ENCODE measurements at places on chromosomes 12 and 14. TPM values are rescaled to one million over a fixed set of nuclear protein-coding genes. Genes with fewer than 3 reads are reported as not detected.

Gene DYRK4
- 15.5 TPM for total RNA-seq

- DNase-seq, result no peak
Measured at GRCh38 chr12:105377077-105377476, 46.6 kb downstream of the C12orf75 start.

DNA sequence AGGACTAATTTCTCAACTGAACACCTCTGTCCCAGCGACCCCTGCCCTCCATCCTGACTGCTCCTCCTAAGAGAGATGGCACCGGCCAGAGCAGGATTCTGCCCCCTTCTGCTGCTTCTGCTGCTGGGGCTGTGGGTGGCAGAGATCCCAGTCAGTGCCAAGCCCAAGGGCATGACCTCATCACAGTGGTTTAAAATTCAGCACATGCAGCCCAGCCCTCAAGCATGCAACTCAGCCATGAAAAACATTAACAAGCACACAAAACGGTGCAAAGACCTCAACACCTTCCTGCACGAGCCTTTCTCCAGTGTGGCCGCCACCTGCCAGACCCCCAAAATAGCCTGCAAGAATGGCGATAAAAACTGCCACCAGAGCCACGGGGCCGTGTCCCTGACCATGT lies 756 bp downstream of the RNASE7 start:
- no peak for DNase-seq

- no peak for DNase-seq
Measured at GRCh38 chr12:25320123-25321006, 69.6 kb upstream of the KRAS start.

DNA sequence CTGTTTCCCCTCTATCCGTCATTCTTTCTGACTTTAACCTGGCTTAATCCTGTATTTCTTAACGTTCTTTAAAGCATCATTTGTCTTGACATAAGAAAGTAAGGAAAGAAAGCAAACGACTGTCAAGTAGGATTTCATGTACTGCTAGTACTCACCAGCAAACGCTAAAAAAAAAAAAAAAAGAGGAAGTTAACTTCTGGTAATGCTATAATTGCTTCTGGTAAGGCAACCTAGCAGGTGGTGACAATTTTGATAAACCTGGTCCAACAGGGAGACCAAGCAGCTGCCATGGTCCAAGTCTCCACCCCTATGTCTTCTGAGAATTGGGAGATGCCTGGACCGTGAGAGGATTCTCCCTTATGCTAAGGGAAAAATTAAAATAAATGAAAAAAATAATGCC lies 306.6 kb downstream of the DAD1 start:
- DNase-seq, result no peak

Data from H9 (cell line).